HCT116 (cell line): ENCODE measurements at places on chromosomes 3 and 15. TPM values are rescaled to one million over a fixed set of nuclear protein-coding genes. Genes with fewer than 3 reads are reported as not detected.
A peak's percentile ranks its signal among the peaks of the same experiment; 100 is the strongest.

MFGE8 gene
- total RNA-seq = 70.7 TPM

ISL2 gene
- 11.6 TPM for total RNA-seq

PIK3CB gene
- total RNA-seq = 44.3 TPM

WDR48 gene
- total RNA-seq = 35.6 TPM

XCR1 gene
- total RNA-seq = not detected

SLC9C1 gene
- total RNA-seq = 0.79 TPM

HRG gene
- total RNA-seq = 0.42 TPM

PLA1A gene
- not detected for total RNA-seq

ZNF80 gene
- 0.12 TPM for total RNA-seq

IL16 gene
- total RNA-seq = 0.81 TPM

GRCh38 chr3:64122476-64122875 is 99.2 kb upstream of the PSMD6 start:
- DNase-seq = no peak

DNA sequence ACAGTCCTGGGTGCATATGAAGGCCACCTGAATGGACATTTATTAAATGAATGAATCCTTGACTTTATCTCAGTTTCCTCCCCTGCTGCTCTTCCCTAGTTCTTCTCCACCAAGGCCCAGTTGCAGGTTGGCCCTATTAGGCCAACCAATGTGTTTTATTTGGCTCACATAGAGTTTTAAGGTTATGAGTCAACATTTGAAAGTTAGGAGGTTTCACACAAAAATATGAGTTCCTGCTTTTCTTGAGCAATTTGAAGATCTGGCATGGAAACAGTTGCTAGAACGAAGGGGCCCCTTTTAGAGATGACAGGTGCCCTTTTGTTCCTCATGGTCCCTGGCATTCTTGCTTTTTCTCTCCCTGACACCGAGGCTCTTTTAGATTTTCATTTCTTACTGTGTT is 83.0 kb upstream of the PDZRN3 start:
- DNase-seq = no peak

- DNase-seq = no peak
These were observed 1.5 kb upstream of the CNTN6 start for GRCh38 chr3:1091286-1091685.

GRCh38 chr15:53203454-53203853 is 413.3 kb upstream of the ONECUT1 start:
- DNase-seq = no peak

DNA sequence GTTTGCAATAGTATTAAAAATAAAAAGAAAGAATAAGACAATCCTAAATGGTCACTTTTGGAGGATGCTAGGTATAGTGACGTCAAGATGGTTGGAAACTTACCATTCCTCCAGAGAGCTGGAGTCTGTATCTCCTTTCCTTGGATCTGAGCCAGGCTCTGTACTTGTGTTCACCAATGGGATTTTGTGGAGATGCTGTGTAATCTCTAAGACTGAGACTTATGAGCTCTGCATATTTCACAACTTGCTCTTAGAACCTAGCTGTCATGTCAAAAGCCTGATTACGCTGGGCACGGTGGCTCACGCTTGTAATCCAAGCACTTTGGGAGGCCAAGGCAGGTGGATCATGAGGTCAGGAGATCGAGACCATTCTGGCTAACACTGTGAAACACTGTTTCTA is 126.8 kb upstream of the CLSTN2 start:
- DNase-seq = no peak

DNA sequence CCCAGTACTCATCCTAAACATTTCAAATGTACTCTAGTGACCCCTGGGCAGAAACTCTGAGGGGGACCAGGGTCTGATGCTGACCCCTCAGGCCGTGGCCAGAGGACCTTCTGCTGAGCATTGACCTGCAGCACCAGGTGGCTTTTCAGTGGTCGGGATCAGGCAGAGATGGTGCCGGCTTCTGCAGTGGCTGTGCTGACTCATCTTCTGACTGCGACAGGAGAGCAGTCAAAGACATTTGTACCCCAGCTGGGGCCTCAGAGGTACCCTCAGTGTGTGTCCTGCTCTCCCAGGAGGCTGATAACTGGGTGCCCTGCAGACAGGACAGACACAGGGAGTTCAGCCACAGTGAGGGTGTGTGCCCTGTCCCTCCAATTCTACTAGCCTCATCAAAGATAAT is 36.6 kb upstream of the IQCF6 start:
- DNase-seq = no peak

DNA sequence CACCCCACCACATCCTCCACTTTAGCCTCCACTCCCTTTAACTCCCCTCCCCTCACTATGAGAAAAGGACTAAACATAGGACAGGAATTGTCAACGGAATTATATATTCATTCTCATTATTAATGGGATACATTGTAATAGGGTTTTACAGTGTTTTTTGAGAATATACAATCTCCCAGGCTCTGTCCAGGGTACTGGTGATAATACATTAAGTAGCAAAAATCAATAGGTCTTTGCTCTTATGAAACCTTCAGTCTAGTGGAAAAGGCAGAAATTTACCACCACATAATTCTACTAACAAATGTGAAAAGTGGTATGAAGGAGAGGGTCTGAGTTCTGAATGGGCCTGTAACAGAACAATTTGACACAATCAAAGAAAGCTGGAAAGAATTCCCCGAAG is 28.2 kb upstream of the IGSF11 start:
- no peak for DNase-seq

- DNase-seq = no peak
These were observed 23.2 kb downstream of the ALDH1L1 start for GRCh38 chr3:126157083-126157768.

DNA sequence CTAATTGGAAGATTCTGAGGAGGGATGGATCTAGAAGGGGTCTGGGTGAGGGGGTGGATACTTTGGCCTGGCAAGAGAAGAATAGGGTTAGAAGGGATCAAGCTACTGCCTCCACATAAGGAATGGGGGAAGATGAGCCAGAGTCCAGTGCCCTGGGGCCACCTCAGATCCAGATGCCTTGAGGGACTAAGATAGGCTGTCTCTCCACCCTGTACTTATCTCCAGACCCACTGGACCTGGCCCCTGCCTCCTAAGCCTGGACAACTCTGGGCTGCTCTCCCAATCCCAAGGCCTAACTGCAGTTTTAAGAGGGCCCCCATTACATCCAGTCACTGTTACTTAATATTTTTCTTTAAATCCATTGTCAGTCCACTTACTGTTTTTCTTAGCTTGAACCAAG is 2.0 kb downstream of the DVL3 start:
- no peak for DNase-seq

GRCh38 chr3:177523872-177524438 is 326.7 kb upstream of the TBL1XR1 start:
- no peak for DNase-seq

DNA sequence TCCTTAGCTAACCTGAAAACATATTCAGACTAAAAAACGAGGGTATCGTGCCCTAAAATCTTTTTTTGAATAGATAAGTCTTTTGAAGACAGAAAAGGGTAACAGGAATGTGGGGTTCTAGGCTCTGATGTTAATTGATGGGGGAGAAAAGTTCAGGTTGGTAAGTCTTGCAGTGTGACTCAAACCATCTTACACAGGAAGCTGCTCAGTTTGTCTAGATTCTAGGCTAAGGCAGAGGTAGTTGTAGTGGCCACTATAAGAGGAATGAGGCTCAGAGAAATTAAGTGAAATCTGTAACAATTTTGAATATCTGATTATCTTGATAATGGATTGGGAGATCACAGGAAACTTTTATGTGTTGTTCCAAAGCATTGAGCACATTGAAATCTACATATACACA is 267.9 kb downstream of the PDCD6IP start:
- DNase-seq = no peak

DNA sequence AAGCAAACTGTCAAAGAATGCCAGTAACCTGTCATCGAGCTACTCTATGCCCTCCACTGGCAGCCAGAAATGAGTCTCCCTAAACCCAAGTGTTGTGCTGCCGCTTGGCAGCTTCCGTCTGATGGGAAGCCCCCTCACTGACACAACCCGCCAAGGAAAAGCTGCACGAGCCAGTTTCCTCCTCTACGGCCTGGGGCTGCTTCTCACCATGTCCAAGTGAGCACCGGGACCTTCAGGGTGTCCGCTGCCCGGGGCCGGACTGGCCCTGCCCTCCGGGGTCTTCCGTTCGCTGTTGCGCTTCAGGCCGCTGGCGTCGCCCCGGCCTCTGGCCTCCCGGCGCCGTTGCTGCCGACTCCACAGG is 490 bp downstream of the TOMM70 start:
- DNase-seq = no peak

- no peak for DNase-seq
These were observed 6.8 kb downstream of the AVEN start for GRCh38 chr15:34031987-34032760.

DNA sequence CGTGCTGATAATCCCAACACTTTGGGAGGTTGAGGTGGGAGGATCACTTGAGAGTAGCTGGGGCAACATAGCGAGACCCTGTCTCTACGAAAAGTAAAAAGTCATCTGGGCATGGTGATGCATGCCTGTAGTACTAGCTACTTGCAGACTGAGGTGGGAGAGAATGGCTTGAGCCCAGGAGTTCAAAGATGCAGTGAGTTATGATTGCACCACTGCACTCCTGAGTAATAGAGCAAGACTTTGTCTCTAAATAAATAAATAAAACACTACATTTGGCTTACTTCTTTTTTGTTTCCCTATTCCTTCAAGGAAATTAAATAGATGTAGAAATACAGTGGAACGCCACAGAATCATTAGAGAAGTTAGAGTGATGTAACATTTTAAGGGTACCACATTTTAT is 20.1 kb upstream of the LDHAL6B start:
- no peak for DNase-seq

DNA sequence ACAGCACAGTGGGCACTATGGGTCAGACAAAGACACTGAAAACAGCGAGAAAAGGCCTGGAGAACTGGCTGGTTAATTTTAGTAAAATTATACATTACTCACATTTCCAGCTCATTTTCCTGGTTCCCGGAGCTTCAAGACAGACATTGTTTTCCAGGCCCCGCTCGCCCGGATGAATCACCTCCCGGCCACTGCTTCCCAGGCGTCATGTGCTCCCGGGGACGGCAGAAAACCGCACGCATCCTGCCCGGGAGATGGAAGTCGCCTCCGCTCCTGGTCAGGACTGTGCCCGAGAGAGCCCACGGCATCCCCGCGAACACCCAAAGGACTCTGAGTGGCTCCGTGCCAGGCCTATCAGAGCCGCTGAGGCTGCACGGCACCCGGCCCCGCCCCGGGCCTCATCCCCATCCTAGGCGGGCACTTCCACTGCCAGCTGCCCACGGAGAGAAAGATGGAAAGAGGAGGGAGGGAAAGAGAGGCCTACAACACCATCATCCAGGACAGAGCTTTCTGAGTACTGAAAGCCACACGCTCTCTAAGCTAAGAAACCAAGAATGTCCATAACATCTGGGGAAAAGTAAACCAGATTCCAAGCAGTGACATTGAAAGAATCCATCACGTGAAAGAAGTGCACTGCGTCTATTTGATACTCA is 75.1 kb downstream of the VGLL4 start:
- DNase-seq = peak; percentile 59

DNA sequence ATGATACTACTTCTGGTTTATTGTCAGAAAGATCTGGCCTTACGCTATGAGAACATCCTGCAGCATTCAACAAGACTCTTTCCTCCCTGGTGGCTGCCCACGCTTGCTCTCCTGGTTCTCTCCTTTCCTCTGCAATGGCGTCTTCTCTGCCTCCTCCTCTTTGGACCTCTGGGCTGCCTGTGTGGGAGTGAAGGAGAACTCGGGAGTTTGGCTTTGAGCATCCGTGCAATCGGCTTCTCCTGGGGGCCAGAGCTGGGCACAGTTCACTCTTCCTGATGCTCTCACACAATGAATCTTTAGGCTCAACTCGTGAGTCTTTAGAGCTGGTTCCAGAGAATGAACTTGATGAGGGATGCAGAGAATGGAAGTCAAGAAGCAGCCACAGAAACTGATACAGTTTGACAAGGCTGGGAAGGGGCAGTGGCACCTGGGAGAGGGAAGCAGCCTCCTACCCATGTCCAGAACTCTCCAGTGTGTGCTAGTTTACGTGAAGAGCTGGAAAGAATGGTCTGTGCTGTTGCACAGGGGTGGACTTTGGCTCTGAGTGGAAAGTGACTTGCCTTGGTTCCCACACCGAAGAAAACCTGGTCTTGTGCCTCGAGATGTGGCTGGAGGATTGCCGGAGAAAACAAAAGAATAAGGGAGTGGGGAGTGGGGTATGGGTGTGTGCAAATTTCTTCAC is 37.9 kb downstream of the RPLP1 start:
- DNase-seq = no peak

DNA sequence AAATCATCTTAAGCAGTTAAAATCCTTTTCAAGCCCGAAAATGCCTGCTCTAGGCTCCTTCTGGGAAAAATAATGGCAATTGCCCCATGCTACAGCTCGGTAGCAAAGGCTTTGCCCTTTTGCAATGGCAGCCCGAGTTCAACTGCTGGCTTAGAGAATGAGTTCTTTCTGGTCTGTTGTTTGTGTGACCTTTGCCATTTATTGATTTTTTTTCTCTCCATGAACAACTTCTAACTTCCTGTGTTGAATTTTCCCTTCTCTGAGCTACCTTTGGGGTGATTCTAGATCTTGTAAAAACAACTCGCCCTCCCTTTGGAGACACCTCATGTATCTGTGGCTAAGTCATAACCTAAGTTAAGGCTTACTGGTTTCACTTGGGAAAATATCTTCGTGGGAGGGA is 139.3 kb downstream of the PLCH1 start:
- DNase-seq = no peak

DNA sequence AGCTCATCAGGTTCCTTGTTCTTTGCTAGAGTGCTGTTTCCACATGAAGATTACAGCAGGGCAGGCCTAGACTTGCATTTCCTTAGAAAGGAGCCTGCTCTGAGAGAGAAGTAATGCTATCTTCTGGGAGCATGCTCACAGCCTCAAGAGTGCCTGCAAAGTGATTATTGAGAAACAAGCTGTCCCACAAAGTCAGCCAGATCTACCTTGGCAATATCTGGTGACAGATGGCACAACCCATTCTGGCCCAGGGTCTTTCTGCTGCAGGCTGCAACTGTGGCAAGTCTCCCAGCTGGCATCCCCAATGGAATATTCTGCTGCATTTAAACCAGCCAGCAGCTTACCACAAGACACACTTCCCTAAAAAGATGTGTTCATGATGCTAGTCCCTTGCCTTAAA is 29.3 kb downstream of the MTMR10 start:
- DNase-seq = no peak

GRCh38 chr15:89551550-89551949 is 23.7 kb upstream of the TICRR start:
- no peak for DNase-seq

- no peak for DNase-seq
These were observed 199.8 kb downstream of the UBE2E2 start for GRCh38 chr3:23402728-23403492.

- DNase-seq = no peak
These were observed 911.6 kb upstream of the ARPP21 start for GRCh38 chr3:34727700-34728099.

GRCh38 chr3:32398531-32398930 is 6.9 kb downstream of the CMTM7 start:
- DNase-seq = no peak

DNA sequence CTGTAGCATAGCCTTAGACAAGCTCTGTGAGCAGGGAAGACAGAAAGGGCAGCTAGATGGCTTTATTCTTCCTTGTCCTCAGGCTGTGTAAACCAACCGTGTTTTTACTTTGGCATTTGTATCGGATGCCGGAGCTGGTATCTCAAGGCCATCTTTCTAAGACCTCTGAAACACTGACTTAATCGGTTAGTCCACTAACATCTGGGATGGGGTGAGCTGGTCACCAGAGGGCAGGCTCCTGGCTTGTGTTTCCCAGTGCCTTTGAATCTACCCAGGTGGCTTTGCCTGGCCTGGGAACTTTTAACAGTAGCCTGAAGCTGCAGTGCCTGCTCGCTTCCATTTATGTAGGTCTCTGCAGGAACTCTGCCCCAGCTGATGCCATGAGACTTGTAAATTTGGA is 252.7 kb downstream of the NR1D2 start:
- no peak for DNase-seq
